Renal pelvis (tissue), 12 donors: ENCODE measurements at places on chromosomes 7 and 10. TPM values are rescaled to one million over a fixed set of nuclear protein-coding genes. Genes with fewer than 3 reads are reported as not detected.

Gene UFSP1
- polyA plus RNA-seq = 2.4 TPM

Gene ADCK2
- polyA plus RNA-seq = 25.9 TPM

Gene KLF14
- polyA plus RNA-seq = 0.47 TPM

Gene ZNF679
- polyA plus RNA-seq = not detected

Gene FEZF1
- polyA plus RNA-seq = not detected

Gene ASAH2
- polyA plus RNA-seq = 2.0 TPM

Gene FAM221A
- 23.2 TPM for polyA plus RNA-seq

Gene GOLGA7B
- 0.45 TPM for polyA plus RNA-seq

Gene ZNF467
- polyA plus RNA-seq = 38.0 TPM

Gene ADIRF
- polyA plus RNA-seq = 19.0 TPM

Gene MLLT10
- polyA plus RNA-seq = 51.0 TPM

Gene SRI
- 129 TPM for polyA plus RNA-seq

Gene PAPOLB
- 0.09 TPM for polyA plus RNA-seq

- DNase-seq = no peak
Measured at GRCh38 chr10:64379898-64380297, 858.7 kb downstream of the REEP3 start.

DNA sequence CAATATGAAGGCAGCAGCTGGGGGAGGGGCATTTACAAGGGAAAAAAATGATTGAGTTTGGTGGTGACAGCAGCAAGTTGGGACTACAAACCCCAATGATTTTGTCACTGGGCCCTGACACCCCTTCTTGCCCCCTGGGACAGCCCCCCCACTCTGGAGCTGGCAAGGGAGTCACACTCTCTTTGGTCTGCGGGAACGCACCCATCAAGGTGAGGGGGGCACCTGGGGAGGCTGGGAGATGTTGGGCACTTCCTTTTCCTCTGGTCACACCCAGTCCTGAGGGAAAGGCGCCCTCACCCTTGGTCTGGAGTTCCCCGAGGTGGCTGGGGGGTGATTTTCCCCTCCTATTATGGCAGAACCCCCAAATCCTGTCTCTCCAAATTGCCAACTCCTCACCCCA lies 24.4 kb downstream of the EPHB4 start:
- no peak for DNase-seq

- no peak for DNase-seq
Measured at GRCh38 chr10:97795886-97796285, 24.1 kb upstream of the SFRP5 start.

DNA sequence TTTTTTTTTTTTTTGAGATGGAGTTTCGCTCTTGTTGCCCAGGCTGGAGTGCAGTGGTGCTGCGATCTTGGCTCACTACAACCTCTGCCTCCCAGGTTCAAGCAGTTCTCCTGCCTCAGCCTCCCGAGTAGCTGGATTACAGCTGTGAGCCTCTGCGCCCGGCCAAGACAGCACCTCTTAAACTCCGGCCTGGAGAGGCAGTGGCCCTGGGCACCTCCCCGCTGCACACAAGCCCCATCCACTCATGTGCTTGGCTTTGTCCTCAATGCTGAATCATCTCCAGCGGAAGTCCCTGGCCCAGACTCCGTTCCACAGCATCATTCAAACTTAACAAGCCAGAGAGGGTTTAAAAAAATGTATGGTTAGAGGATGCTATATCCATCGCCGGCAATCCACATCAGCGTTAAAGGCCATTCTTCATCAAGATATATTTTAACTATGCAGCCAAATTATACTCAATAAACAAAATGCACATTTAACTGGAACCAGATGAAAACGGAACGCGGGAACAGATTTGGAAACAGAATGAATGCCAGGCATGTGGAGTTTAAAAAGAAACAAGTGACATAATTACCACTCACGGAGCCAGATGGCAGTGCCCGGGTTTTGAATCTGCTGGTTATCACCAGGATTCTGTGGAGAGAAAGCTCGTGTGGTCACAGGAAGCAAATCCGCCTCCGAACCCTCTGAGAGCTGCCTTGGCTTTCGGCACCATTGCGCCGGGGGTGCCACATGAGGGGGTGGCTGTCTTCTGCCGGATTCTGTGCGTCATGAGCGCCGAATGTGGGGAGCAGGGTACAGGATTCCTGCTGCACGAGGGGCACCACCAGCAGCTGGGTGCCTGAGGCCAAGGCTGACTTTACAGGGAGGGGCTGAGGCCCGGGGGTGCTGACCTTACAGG lies 45.6 kb upstream of the CFAP46 start:
- no peak for DNase-seq

DNA sequence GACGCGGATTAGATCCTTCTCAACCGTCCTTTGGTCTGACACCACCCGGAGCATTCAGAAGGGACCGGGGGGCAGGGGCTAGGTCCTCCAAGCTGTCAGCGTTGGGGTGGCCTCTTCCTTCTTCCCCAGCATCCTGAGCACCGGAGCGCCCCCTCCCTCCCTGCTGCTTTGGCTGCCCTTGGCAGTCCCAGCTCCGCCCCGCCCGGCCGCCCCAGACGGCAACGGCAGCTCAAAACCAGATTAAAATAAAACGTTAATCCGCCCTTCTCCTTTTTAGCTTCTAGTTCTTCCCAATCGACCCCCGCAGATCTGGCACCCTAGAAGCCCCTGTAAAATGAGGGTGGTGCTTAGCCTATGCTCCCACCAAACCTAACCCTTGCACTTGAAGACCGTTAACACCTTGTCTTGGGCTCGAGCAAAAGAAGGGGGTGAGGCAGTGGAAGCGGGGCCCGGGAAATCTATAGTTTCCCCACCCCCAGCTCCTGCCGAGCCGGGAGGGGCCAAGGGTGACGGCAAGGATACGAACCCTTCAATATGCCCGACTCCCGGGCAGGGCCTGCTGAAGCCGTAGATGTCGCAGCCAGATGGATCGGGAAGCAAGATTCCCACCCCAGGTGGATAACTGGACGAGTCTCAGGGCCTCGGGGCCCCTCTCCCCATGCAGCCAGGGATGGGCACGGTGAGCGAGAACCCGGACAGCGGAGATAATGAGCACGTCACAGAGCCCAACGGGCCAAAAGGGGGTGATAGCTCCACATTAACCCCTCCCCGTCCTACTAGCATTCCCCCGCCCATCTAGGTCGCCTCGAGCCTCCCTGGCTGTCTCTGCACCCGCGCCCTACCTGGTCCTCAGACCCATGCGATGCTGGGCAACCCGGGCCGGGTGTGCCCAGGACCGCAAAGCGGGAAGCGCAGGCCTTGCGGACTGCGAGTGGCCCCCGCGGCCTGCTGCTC lies 169.7 kb downstream of the NRF1 start:
- DNase-seq = no peak

GRCh38 chr10:130261766-130262165 lies 125.6 kb downstream of the GLRX3 start:
- no peak for DNase-seq

DNA sequence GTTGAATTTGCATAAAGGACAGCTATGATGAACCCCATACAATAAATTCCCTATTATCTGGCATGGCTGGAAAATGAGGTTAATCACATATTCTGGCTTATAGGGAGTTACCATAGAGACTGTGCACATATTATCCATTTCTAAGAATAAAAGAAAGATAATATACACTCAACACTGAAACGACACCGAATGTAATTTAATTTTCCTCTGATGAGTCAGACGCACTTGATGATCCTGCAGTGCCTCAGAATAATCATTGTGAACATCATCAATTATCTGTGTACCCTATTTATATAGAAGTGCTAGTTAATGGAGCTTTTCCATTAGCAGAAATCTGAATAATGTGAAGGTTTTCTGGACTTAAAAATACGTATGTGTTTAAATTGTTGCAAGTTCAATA lies 60.2 kb downstream of the SGCE start:
- no peak for DNase-seq

- DNase-seq = no peak
Measured at GRCh38 chr7:26073041-26073440, 79.0 kb upstream of the NFE2L3 start.

- DNase-seq = no peak
Measured at GRCh38 chr10:124011464-124011863, 81.9 kb downstream of the CHST15 start.

DNA sequence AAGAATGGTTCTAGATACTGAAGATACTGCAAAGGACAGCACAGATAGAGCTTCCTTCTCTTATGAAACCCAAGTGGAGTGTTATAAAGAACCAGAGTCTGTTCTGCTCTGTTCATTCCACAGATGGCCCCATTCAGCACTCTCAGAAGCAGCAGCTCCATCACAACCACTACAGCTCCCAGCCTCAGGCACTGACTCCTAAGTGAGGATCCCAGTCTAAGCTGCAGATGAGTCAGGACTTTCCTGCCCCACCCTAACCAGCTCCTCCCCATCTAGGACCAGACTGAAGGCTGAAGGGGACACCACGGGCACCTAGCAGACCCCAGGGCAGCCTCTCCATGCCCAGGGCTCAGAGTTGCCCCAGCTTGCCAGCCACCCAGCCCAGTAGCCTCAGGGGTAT lies 379.8 kb downstream of the GRID1 start:
- DNase-seq = no peak

DNA sequence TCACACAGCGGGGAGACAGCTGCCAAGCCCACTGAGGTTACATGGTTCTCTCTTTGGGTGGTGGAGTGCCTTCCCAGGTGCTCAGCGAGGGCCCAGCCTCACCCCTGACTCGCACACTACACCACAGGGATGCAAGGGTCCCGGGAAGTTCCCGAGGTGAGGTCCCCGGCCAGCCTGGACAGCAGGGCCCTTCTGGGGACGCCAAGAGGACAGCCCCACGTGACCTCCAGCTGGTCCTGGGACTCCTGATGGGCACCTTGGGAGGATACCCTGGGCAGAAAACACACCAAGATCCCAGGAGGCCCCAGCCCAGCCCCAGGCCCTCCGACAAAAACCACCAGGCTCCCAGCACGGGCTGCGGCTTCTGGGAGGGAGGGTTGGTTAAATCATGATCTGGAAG lies 8.3 kb downstream of the MICALL2 start:
- no peak for DNase-seq

- DNase-seq = no peak
Measured at GRCh38 chr10:47364911-47365310, 16.7 kb downstream of the RBP3 start.

DNA sequence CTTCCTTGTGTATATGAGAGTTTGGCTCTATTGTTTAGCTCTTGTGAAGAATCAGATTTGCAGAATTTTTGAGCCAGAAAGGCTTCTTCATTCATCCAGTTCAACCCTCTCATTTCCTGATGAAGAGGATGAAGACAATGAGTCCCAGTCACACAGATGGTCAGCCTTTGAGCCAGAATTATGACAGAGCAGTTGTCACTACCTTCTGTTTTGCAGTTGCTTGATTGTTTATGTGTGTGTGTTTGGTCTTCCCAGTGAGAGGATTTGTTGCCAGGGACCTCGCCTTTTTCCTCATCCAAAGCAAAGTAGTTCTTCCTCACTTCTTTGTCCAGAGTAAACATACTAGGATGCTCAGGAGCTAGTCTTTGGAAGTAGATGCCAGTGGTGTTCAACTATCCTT lies 15.6 kb downstream of the MDFIC start:
- no peak for DNase-seq

DNA sequence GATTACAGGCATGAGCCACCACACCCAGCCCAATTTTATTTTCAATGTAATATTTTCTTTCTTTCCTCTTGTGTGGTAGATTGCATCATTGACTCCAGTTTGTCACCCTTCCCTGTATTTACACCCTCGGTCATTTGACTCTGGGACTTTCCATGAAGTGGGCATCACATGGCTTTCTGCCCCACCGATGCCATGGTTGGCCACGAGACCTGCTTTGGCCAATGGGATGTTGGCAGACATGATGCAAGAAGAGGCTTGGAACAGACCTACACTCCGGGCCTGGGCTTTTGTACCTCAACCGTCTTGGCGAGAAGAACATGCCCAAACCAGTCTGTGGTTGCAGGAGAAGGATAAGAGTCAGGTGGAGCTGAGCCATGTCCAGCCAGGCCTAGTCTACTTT lies 38.8 kb upstream of the CACUL1 start:
- no peak for DNase-seq

DNA sequence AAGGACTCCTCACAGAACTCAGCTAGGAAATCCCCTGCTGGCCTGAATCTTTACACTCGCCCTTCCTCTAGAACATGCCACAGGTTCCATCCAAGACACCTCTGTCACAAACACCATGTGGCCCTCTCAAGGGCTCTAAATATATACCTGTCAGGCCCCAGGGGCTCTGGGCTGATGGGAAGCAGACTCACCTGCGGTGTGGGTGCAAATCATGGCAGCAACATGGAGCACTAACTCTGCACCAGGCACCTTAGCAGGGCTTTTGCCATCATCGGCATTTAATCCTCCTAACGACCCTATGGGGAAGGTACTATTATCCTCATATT lies 17.3 kb downstream of the SH3PXD2A start:
- DNase-seq = no peak

DNA sequence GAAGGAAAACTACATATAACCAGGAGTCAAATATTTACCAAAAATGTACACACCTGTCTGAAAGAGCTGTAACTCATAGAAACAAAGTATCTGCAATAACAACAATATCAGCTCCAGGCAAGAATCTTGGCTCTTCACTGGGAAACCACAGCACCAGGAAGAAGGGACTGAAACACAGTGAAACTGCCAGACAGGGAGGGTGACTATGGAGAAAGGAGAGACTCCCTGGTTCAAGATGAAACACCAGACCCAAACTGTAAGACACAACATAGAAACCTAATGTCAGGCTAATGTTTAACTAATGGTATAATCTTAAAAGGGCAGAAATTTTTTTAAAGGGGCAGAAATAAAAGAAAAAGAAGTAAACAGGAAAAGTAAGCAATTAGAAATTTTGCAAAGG lies 11.5 kb upstream of the TAS2R39 start:
- DNase-seq = no peak

DNA sequence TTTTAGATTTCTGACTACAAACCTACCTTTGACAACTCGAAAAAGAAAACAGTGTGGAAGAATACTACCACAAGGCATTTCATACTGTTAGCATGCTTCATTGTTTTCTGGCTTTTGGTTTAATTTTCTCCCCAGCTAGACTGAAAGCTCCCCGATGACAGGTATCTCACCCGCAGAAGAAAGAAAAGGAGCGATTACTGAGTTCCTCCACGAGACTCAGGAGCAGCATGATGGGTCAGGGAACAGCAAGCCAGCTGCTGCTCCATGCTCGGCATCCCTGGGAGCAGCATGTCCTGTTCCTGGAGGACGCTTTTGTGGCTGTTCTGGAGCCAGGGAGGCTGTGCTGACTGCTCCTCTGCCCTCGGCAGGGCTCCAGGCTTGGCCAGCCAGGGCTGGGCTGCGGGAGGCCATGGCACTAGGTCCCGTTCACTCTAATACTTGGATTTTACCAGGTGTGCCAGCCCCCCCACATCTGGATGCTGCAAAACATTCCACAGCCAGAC lies 133.4 kb downstream of the PRKAG2 start:
- no peak for DNase-seq

DNA sequence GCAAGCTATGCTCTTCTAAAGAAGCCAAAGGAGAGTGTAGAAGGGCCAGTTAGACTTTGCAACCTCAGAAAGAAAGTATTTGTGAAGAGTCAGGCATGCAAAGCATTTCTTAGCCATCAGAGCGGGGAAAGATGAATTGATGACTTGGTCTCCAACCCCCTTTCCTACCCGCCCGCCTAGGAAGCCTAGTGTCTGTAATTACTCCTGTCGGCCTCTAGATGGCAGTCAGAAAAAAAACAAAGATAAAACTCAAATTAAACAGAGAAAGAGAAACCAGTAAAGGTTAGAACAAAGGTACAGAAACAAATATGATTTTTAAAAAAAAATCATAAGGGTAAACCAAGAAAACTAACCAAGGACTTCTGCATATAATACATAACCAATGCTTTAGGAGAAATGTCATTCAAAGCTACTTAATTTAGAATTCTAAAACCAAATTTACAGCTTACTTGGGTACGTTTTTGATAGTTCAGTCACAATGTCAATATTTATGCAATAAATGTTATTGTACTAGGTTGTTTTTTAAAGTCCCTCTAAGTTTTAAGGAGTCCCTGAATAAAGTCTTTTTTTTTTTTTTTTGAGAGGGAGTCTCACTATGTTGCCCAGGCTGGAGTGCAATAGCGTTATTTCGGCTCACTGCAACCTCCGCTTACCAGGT lies 97.6 kb downstream of the LYZL1 start:
- no peak for DNase-seq
